Aorta (tissue), 5 donors: ENCODE measurements at places on chromosomes 11 and 22. TPM values are rescaled to one million over a fixed set of nuclear protein-coding genes. Genes with fewer than 3 reads are reported as not detected.

DNA sequence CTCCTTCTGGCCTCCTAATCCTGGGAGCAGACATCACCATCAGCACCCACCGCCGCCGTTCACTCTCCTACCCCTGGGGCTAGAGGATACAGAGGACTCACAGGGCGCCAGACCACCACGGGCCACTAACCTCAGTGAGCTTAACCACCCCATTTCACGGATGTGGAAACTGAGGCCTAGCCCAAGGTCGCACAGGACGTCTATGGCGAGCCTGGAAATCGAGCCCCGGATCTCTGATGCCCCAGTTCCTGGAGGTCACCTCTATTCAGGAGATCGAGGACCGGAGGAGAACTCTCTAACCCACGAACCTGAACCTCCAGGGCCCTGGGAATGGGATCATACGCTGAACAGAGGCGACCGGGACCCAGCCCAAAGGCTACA, 349 bp downstream of the TIMM10 start:
- DNase-seq: peak; percentile 50

DNA sequence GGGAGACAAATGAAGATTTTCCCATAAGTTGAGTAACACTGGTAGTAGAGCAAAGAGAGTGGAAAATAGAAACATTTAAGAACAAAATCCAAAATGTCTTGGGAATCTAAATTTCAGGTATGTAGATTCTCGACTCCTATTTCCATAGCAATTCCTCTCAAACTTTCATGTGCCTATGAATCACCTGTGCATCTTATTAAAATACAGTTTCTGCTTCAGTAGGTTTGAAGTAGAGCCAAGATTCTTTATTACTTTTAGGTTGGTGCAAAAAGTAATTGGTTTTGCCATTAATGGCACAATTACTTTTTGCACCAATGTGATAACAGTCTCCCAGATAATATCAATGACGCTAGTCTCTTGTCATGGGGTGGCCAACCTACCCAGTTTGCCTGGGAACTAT, 115.3 kb upstream of the SLC5A12 start:
- no peak for DNase-seq

GRCh38 chr11:60872961-60873524, 5.7 kb downstream of the ZP1 start:
- no peak for DNase-seq

DNA sequence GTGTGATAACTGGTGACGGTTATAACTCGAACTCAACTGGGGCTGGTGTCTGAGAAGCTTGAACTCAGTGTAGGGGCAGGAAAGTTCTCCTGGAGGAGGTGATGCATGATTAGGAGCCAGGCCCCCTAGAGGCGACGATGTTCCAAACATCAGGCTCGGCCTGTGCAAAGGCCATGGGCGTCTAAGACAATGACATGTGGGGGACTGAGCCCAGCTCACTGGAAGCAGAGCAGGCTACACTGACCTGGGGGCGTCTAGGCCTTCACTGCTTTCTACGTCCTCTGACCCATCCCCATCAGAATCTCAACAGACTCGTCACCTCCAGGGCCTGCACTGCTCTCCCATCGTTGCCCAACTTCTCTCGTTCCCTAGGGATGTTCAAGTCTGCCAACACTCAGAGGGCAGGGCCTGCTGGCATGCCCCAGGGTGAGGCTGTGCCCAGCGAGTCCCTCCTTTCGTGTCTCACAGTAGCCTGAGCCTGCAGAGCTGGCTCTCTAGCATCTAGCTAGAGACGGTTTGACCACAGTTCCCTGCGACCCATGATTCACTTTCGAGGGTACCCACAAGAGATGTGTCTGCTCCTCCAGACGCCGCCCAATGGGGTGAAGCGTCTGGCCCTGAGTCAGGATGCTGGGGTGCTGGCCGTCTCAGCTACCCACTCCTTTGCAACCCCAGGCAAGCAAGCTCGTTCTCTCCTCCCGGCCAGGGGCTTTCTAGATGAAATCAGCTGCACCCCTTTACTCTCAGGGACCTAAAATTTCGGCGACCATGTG, 1.1 kb upstream of the ATG16L2 start:
- DNase-seq: peak; percentile 86

GRCh38 chr22:22866381-22867111, 21.1 kb upstream of the IGLL5 start:
- DNase-seq: no peak

DNA sequence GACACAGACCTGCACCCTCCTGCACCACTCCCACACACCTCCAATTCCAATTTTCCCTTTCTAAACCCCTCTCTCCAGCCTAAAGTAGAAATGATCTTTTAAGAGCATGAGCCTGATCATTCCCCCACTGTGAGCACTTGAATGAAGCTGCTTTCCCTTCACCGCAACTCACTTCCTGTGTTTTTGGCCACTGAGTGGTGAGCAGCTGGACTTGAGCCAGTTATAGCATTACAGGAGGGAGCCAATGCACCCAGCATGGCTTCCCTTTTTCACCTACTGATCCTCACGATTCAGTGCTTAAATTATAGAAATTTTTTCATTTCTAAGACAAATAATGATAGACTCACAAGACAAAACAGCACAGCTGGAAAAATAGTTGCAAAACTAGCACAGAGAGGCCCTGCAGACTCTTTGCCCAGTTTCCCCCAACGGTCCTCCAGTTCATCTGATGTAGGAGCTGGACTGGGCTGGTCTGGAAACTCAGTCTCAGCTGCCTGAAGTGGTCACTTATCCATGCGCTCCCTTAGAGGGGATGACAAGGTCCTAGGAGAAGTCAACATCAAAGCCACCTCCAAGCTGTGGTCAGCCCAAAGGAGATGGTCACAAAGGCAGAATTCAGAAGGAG, 9.7 kb upstream of the APOL4 start:
- DNase-seq: no peak

GRCh38 chr11:35971841-35972422, 28.1 kb downstream of the LDLRAD3 start:
- no peak for DNase-seq

DNA sequence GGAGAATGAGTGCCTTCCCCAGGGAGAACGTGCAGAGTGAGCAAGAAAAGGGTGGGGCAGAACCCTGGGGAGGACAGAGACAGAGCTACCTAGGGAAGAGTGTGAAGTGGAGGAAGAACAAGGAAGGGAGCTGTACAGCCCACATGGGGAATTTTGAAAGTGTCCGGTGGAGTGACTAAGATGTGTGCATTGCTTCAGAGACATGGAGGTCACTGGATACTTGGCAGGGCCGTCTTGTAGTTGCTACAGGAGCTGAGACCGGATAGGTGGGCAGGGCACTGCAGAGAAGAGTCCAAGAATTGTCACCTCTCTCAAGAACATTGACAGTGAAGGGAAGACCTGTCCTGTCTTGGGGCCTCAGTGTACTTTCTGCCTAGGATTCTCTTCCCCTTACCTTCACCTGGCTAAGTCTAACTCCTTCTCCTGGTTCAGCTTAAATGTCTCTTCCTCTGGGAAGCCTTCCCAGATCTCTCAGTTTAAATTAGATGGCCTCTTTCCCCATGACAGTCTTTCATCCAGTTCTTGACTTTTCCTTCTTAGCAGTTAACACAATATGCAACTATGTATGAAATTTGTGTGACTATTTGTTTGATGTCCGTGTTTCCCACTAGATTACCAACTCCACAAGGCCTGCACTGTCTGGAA, 9.2 kb upstream of the P2RY6 start:
- no peak for DNase-seq

DNA sequence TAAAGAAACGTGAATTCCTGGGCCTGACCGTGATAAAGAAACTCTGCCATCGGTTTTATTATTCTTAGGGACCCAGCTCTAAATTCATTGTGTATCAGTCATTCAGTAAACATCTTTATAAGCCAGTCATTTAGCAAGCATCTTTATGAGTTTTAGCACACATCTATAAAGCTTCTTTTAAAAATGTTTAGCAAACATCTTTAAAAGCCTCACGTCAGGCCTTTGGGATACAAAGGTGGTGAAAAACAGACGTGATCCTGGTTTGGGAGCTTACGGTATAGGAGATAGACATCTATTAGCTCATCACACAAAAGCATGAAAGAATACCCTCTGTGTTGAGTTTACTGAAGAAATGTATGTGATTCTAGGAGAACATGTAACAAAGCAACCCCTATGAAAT, 320.2 kb downstream of the LARGE1 start:
- no peak for DNase-seq

DNA sequence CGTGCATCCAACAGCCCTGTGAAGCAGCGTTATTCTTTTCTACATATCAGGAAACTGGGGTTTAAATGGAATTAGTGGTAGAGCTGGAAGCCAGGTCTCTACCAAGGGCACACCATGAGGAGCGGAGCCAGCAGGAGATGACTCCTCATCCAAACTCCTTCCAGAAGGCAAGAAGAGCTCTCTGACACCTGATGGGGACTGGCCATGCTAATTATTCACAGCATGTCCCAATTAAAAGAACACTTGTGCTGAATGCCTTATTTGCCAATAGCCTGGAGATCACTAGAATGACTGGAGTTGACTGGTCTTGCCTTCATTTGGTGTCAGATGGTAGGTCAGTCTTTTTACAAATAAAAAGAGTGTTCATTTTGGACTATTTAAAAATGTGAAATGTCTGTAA, 32.9 kb upstream of the SLN start:
- DNase-seq: no peak

UQCR10 gene
- 42.4 TPM for total RNA-seq

DBX1 gene
- total RNA-seq: not detected

ASPHD2 gene
- total RNA-seq: 1.5 TPM

MRGPRF gene
- 108 TPM for total RNA-seq

MAPK11 gene
- 10.7 TPM for total RNA-seq

ADM2 gene
- total RNA-seq: 0.26 TPM

PGA5 gene
- total RNA-seq: 1.0 TPM

SERHL2 gene
- total RNA-seq: 2.9 TPM
